Activated CD8-positive, alpha-beta memory T cell treated with anti-CD3 and anti-CD28 coated beads for 1 hour (primary cell): ENCODE measurements at places on chromosomes 2 and 18.

- no peak for DNase-seq
Observed at GRCh38 chr2:85681372-85681763, 12.8 kb upstream of the GNLY start.

GRCh38 chr2:199128476-199129229 is 329.1 kb downstream of the SATB2 start:
- no peak for DNase-seq

DNA sequence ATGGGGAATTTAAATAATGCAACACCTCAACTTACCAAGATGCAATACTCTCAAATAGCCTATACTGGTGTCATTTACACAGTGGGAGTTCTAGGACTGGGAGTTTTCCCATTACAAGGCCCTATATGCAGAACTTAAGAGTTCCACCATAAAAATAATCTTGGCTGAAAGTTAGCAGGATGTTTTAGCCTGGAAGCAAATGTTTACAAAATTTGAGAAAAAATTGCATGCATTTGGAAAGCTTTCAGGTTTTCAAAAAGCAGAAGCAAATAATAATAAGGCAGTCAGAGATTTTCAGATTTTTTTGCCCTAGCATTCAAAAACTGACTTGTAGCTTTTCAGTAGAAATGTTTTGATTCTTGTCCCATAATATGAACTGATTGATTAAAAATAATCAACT is 397.3 kb downstream of the ARHGAP15 start:
- no peak for DNase-seq

GRCh38 chr2:190927301-190927700 is 46.7 kb downstream of the GLS start:
- DNase-seq, result no peak

GRCh38 chr2:188909036-188909435 is 65.1 kb upstream of the COL3A1 start:
- no peak for DNase-seq

- DNase-seq, result no peak
Observed at GRCh38 chr2:239442192-239442591, 41.4 kb upstream of the HDAC4 start.

- no peak for DNase-seq
Observed at GRCh38 chr2:64837925-64838641, 151.1 kb upstream of the SLC1A4 start.

DNA sequence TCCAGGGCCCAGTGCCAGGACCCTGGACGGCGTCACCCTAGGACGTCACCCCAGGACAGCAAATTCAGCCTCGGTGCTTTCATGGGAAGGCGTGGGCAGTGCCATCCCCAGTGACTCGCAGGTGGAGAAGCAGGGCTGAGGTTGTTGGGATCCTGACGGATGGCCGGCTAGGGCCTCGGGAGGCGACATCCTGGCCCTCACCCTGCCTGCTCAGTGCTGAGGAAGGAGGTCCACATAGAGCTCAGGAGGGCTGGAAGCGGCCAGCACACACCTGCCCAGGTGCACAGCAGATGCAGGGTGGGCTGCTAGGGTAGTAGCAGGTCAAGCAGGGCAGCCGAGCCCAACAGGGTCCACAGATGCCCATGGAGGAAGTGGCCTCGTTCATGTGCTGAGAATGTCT is 482.0 kb upstream of the SALL3 start:
- no peak for DNase-seq

DNA sequence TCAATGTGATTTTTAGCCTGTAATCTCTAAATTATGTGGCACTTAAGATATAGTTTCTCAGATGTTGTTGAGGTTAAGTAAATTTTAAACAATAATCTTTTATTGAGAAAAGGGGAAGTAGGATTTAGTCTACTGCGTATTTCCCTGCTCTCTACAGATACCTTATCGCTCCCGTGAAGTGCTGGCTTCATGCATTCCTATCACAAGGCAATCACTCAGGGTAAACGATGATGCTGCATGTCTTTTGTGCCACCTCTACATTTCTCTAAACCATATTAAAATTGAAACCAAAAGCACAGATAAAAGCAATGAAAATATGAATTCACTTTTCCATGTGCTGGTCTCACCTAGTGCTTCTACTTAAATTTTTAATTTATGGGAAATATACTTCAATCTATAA is 14.4 kb upstream of the RPE start:
- no peak for DNase-seq

- no peak for DNase-seq
Observed at GRCh38 chr18:46728219-46728930, 28.5 kb downstream of the ST8SIA5 start.

GRCh38 chr2:169260846-169261642 is 101.3 kb downstream of the LRP2 start:
- DNase-seq, result no peak

DNA sequence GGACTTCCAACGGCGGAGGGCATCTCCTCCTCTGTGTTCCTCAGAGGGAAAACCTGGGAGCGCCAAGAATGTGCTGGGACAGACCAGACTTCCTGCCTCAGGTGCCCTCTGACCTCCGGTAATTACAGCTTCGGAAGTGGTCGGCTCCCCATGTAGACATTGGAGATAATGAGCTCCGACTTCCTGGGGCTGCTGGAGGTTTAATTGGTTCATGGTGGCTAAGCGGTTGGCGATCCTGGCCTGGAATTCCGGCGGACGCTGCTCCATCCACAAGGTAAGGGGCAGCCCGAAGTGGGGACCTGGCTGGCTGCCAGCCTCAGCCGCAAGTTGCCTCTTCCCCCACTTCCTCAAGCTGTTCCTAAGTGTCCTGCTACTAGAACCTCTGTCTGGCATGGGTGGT is 83.2 kb upstream of the EPC2 start:
- DNase-seq, result no peak

GRCh38 chr2:120921457-120921856 is 185.8 kb downstream of the GLI2 start:
- no peak for DNase-seq

DNA sequence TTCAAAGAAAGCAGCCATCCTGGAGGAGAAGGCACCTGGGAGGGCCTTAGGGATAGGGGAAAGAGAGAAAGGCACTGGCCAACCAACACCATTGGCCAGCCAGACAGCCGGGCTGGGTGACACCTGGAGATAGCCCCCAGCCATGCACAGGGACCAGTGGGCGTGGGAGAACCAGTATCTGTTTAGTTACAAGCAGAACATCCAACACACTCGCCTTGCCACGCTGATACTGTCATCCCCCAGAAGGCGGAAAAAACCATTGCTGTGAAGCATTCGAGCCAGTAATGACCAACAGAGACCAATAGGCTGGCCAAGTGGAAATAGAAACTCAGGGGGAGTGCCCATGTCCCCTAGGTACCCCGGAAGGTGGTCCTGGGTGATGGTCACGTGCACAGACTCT is 15.5 kb downstream of the ASPRV1 start:
- DNase-seq, result no peak

DNA sequence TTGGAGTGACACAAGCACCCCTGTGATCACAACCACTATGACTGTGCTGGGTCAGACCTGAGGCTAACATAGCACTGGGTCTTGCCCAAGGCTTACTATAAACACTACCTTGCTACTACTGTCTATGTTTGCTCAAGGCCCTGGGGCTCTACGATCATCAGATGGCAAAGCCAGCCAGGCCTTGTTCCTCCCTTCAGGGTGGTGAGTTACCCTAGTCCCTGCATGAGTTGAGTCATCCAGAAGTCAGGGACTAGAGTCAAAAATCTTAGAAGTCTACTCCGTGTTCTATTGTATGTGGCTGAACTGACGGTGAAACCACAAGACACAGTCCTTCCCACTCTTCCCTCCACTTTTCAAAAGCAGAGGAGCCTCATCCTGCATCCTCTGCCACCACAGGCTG is 551.2 kb upstream of the FSIP2 start:
- no peak for DNase-seq

DNA sequence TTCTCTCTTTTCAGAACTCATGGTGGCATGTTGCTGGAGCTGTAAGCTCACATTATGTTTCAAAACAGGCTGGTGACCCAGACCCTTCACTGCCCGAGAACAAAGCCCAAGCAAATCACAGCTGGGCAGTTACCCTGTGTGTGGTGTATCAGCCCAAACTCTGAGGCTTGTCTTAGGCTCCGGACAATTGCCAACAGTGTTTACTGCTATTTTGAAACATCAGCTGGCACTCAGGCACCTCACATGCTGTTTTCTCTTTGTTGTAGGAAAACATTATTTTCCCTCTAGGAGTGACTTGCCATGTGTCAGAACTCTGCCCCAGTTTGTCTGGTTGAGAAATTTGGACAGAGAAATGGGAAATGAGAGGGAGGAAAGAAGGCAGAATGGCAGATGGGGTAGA is 237.6 kb upstream of the APCDD1 start:
- DNase-seq, result no peak

DNA sequence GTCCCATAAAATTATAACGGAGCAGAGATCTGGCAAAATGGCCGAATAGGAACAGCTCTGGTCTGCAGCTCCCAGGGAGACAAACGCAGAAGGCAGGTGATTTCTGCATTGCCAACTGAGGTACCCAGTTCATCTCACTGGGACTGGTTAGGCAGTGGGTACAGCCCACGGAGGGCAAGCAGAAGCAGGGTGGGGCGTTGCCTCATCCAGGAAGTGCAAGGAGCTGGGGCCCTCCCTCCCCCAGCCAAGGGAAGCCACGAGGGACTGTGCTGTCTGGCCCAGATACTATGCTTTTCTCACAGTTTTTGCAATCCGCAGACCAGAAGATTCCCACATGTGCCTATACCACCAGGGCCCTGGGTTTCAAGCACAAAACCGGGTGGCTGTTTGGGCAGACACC is 22.8 kb downstream of the ICA1L start:
- DNase-seq, result no peak

- DNase-seq, result no peak
Observed at GRCh38 chr2:84888401-84889276, 7.8 kb upstream of the TRABD2A start.

GRCh38 chr2:10283106-10284062 is 19.3 kb upstream of the HPCAL1 start:
- no peak for DNase-seq

- no peak for DNase-seq
Observed at GRCh38 chr2:106065983-106066820, 127.9 kb downstream of the UXS1 start.

GRCh38 chr2:108377401-108377800 is 353 bp upstream of the SULT1C4 start:
- no peak for DNase-seq

DNA sequence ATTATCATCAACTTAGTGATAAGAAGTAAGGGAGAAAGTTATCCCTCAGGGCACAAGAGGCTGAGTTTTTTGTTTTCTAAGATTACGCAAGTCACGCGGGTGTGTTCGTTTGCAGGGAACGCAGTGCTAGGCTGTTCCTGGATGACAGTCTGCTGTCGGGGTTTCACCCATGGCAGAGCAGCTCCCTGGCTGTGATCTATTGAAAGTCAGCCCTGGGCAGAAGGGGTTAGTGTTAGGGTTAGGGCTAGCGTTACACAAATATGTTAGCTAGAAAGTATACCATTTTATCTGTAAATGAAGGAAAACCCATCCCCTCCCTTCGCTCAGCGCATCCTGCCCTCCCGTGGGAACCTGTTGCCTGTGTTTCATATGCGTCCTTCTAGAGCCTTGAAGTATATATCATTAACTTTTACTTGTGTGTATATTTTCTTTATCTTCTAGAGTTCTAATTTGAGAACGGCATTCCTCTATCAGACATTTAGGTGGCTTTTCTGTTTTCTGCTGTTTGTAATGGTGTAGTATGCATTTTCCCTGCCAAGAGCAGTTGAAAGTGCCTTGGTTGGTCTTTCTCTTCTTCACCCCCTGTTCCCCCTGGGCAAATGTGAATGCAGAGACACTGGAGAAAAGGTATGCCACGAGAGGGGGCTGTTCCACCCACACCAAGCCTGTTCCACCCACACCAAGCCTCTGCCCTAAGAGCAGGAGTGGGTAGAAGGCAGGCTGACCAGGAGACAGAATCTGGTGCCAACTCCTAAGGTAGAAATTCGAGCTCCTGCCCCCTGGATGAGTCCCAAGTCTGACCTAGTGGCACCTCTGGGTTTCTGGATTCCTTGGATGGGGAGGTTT is 47.0 kb downstream of the ARMC9 start:
- no peak for DNase-seq

DNA sequence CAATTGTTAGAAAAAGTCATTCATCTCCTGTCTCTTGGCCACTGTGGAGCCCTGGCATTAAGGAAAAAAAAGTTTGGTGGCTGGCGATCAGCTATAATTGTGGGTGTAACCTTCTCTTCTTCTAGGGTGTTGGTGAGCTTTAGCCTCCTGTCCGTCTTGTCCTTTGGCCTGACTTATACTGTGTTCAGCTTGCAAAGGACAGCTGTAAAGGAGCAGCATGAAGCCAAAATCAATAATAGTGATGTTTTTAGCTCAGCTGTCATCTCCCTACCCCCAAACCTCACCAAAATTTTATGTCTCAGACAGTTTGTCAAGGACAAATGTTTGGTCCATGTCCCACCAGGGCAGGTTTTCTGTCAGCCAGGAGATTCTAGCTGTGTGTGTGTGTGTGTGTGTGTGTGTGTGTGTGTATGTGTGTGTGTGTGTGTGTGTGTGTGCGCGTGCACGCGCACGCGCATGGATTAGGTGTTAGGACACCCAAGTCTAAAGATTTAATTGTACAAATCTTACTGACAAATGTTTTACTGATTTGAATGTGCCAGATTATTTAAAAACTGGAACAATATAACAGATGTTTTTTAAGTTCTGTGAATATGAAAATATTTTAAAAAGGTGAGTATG is 109.2 kb downstream of the PTPRM start:
- DNase-seq, result no peak

GRCh38 chr2:236308855-236309668 is 44.9 kb upstream of the ASB18 start:
- no peak for DNase-seq

GRCh38 chr18:54247511-54248175 is 21.7 kb upstream of the POLI start:
- DNase-seq, result no peak

GRCh38 chr2:186637497-186637800 is 47.6 kb downstream of the ITGAV start:
- no peak for DNase-seq

DNA sequence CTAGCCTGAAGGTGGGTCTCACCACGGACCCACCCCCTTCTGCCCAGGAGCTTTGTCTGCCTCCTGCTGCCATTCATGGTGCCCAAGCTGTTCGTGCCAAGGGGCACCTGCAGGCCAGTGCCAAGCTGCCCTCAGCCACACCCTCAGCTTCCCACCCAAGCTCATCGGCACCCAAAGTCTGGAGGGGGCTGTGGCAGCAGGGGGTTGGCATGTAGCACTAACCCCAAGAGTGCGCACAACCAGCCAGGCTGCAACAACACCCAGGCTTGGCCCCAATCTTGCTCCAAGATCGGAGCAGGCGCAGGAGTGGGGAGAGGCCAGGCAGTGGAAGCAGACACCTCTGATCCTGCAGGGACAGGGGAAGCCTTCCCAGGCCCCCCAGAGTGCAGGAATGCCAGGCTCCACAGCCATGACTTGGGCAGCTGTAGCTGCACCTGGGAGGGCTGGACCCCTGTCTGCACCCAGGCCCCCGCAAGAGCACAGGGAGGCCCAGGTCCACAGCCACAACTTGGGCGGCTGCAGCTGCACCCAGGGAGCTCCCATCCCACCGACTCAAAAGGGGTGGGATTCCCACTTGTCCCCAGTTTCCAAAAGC is 89.9 kb downstream of the ATAD2B start:
- DNase-seq, result no peak

- no peak for DNase-seq
Observed at GRCh38 chr2:196409376-196409775, 230.1 kb upstream of the CCDC150 start.
